ENCODE measurements at places on chromosomes 5 and 9. TPM values are rescaled to one million over a fixed set of nuclear protein-coding genes. Genes with fewer than 3 reads are reported as not detected.

- H3K4me3 ChIP-seq, result no peak overlapping the region
- H3K27me3 ChIP-seq, result peaks cover 3% of the 10 kb centered on the region
- H3K36me3 ChIP-seq, result no peaks in the 10 kb centered on the region
These were observed 186.6 kb upstream of the ADAMTS16 start for GRCh38 chr5:4953576-4953975.

FCN2 gene
- not detected for total RNA-seq

GRCh38 chr9:116358251-116358650 is 204.7 kb downstream of the PAPPA start:
- no peaks in the 10 kb centered on the region for H3K4me1 ChIP-seq
- DNase-seq, result no peak
- H3K27ac ChIP-seq, result no peak overlapping the region
- no peak overlapping the region for H3K4me3 ChIP-seq

SH3RF2 gene
- 1.0 TPM for total RNA-seq

- H3K27me3 ChIP-seq, result no peaks in the 10 kb centered on the region
- no peak for DNase-seq
- H3K27ac ChIP-seq, result no peak overlapping the region
- H3K36me3 ChIP-seq, result no peaks in the 10 kb centered on the region
These were observed 116.0 kb downstream of the UNC13B start for GRCh38 chr9:35277628-35278359.

TAF11L5 gene
- not detected for total RNA-seq

DNA sequence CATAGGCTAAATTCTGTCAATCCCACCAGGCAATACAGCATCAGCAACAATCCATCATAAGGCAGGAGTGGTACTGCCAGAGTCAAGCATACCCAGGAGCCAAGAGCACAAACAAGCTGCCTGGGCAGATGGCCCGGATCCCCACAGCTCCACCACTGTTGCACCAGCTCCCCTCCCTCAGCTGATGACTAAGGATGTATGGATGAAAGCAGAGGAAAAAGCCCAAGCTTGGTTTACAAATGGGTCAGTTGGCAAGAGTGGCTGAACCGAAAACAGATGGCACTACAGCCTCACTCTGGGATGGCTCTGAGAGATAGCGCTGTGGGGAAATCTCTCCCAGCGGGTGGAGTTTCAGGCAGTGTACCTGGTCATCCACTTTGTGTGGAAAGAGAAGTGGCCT is 29.4 kb downstream of the DROSHA start:
- H3K4me1 ChIP-seq, result no peaks in the 10 kb centered on the region
- peaks cover 28% of the 10 kb centered on the region for H3K36me3 ChIP-seq
- H3K27ac ChIP-seq, result no peak overlapping the region

DNA sequence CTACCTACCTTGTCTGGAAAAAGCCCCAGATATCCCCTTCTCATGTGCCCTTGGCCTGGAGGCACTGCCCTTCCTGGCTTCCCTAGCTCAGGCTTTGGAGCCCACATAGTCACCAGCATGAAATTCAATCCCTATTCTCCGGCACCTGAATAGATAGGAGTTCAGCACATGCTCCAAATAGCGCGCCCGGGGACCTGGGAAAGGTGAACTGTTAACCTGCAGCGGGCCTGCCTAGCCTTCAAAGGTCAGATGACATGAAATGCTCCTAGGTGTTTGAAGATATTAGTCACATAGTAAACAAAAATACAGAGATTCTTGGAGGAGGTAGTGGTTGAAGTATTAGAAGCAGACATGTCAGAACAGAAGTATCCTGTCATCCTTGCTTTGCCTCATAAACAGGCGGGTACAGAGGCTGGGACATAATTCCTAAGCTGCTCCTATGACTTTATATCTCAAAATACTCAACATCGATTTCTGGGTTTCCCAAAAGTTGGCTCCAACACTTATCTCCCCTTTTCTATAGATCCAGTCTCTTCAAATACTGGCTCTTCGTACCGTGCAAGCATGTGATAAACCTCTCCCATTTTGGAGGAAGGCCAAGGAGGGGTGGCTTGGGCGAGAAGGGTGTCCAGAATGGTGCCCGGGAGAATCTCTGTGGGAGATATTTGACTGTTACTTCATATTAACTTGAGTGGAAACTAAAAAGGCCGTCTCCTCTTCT is 88.0 kb upstream of the ANKH start:
- H3K4me1 ChIP-seq, result peaks cover 15% of the 10 kb centered on the region
- H3K36me3 ChIP-seq, result no peaks in the 10 kb centered on the region
- DNase-seq, result no peak
- no peaks in the 10 kb centered on the region for H3K27me3 ChIP-seq
- H3K4me3 ChIP-seq, result no peak overlapping the region

QSOX2 gene
- 28.0 TPM for total RNA-seq

- no peaks in the 10 kb centered on the region for H3K36me3 ChIP-seq
- no peak overlapping the region for H3K27ac ChIP-seq
- no peaks in the 10 kb centered on the region for H3K27me3 ChIP-seq
- no peak overlapping the region for H3K4me3 ChIP-seq
- peaks cover 18% of the 10 kb centered on the region for H3K4me1 ChIP-seq
These were observed 16.6 kb downstream of the ATOX1 start for GRCh38 chr5:151741678-151742423.

SGCD gene
- 0.33 TPM for total RNA-seq

THBS4 gene
- total RNA-seq, result 6.9 TPM

GRCh38 chr5:104540448-104540847 is 977.9 kb upstream of the NUDT12 start:
- H3K4me1 ChIP-seq, result no peaks in the 10 kb centered on the region
- H3K27ac ChIP-seq, result no peak overlapping the region
- no peaks in the 10 kb centered on the region for H3K27me3 ChIP-seq
- H3K4me3 ChIP-seq, result no peak overlapping the region
- no peaks in the 10 kb centered on the region for H3K36me3 ChIP-seq

MOB3B gene
- 21.8 TPM for total RNA-seq

DNA sequence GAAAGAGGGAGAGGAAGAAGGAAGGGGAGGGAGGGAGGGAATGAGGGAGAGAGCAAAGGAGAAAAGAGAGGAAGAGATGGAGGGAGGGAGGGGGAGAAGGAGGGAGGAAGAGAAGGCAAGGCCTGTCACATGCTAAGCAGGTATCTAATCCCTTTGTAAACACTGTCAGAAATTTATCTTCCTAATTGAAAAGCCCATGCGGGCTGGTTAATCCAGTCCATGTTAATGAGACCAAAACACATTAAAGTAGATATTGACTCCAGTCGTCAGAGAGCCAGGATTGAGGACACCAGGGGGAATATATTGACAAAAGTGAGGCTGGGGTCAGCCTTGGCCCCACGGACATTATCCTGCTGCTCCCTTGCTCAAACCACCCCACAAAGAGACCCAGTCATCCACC is 37.4 kb upstream of the ALDH1B1 start:
- H3K4me3 ChIP-seq, result no peak overlapping the region
- peaks cover 24% of the 10 kb centered on the region for H3K4me1 ChIP-seq
- H3K36me3 ChIP-seq, result no peaks in the 10 kb centered on the region

DNA sequence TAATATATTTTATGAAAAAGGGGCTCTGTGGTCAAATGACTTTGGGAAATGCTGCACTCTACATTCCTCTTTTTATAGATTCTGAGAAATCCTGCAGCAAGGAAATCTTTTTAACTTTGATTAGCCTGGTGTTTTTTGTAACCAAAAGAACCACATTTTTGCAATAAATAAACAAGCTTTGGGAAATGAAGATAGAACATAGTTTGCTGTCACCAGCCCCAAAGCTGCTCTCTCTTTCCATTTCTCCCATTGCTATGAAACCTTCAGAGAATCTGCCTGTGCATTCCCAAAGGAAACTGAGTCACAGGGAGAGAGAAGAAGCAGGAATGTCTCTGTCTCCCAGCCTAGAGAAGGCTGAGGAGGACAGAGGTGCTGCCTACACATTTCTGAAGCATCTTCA is 59.0 kb downstream of the COL15A1 start:
- H3K27ac ChIP-seq, result no peak overlapping the region
- peaks cover 4% of the 10 kb centered on the region for H3K27me3 ChIP-seq
- H3K4me3 ChIP-seq, result no peak overlapping the region
- DNase-seq, result no peak
- H3K36me3 ChIP-seq, result no peaks in the 10 kb centered on the region

DNA sequence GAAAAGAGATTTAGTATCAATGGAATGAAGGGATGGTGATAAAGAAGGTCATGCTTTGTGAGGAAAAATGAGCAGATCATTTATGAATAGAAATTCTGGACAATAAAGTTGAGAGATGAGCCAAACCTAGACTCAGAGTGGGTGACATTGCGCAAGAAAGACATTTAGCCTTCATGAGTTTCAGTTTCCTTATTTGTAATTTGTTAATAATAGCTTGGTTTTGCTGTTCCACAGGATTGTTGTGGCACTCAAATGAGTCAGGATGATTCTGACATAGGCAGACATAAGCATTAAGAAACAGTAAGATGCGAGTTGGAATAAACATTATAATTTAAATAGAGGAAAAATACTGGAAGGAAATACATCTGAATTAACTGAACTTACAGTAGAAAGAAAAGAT is 34.8 kb downstream of the ITGA2 start:
- no peaks in the 10 kb centered on the region for H3K36me3 ChIP-seq
- no peak for DNase-seq
- H3K27ac ChIP-seq, result no peak overlapping the region
- no peaks in the 10 kb centered on the region for H3K4me1 ChIP-seq

GRCh38 chr5:39148983-39149534 is 70.3 kb downstream of the FYB1 start:
- no peak overlapping the region for H3K4me3 ChIP-seq
- no peak for DNase-seq
- no peak overlapping the region for H3K27ac ChIP-seq
- H3K27me3 ChIP-seq, result no peaks in the 10 kb centered on the region
- H3K36me3 ChIP-seq, result no peaks in the 10 kb centered on the region

LCN1 gene
- not detected for total RNA-seq

DNA sequence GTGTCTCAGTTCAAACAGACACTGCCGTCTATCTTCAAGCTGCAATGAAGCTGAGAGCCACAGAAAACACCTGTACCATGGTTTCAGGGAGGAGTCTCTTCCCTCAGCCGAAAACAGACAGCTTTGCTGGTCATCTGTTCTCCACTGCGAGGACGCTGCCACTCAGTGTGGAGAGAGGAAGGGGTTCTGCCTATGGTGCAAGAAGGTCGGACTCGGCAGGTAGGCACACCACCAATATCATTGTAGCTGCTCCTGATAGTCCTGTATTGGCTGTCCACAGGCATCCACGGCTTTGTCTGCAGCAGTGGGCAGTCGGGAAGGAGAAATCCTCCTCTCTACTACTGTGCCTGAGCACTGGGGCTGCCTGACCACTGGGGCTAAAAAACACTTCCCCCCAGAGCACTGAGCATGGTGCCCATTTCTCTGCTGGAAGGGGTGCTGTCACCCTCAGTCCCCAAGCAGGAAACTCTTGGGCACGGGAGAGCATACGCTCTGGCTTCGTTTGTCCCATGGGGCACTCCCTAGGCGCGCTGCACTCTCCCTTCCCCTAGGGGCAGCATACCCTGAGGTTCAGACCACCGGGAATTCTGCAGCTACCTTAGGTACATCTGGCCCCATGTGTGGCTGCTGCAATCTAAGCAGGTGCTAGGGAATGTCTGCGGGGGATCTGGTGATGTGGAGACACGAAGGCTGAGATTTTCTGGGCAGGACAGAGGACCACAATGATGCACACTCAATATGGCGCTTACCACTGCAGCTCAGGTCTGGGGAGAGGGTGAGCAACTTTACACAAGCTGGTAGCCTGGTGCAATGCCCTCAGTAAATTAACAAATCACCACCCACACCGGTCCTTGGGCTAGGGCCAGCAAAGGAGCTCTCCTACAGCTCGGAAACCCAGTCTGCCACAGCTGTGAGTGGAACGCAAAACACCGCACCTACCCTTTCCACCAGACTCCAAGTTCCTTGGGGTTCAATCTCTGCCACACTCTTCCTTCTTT is 880.9 kb upstream of the SEMA6A start:
- no peak overlapping the region for H3K4me3 ChIP-seq
- no peaks in the 10 kb centered on the region for H3K27me3 ChIP-seq
- DNase-seq, result no peak
- no peaks in the 10 kb centered on the region for H3K36me3 ChIP-seq
- no peaks in the 10 kb centered on the region for H3K4me1 ChIP-seq
- no peak overlapping the region for H3K27ac ChIP-seq

- DNase-seq, result no peak
- no peaks in the 10 kb centered on the region for H3K36me3 ChIP-seq
- H3K27me3 ChIP-seq, result no peaks in the 10 kb centered on the region
- no peak overlapping the region for H3K27ac ChIP-seq
- peaks cover 20% of the 10 kb centered on the region for H3K4me1 ChIP-seq
These were observed 52.3 kb upstream of the ZSWIM6 start for GRCh38 chr5:61279725-61280124.

DNA sequence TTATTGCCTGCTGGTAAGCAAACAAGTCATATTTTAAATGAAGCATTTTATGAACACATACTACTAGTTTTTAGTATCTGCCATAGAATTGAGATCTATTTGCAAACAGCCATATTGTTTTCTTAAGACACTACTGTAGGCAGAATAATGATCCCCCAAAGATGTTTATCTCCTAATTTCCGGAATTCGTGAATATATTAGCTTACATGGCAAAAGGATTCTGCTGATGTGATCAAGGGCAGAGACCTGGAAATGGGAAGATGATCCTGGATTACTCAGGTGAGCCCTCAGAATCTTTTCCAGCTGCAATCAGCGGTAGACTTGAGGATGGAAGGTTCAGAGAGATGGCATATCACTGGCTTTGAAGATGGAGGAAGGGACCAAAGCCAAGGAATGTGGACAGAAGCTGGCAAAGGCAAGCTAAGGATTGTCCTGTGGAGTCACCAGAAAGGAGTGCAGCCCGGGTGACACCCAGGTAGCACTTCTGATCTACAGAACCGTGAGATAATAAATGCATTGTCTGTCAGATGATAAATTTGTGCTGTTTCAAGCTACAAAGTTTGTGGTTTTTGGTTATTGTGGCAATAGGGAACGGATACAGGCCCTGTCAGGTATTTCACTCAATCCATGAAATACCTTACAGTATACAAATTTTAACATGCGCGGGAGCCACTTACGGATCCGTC is 1.0 kb upstream of the ERCC6L2 start:
- peaks cover 12% of the 10 kb centered on the region for H3K4me1 ChIP-seq
- peaks cover 30% of the 10 kb centered on the region for H3K36me3 ChIP-seq

DNA sequence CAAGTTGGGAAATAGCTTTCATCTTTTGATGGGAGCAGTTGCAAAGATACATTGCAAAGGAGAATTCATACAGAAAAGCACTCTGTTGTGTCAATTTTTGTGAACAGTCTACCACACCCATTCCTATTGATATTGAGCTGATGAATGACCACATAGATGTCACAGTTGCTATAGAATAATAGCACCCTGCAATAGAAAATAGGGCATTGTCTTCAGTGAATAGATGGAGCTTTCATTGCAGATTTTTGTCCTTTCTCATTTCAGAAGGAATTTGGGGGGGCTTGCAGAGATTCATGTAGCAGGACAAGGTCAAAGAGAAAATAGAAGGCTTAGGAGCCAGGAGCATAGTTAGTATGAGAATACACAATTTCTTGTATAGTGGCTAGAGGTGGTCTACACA is 237.9 kb downstream of the TMEM38B start:
- no peak for DNase-seq
- H3K4me1 ChIP-seq, result peaks cover 14% of the 10 kb centered on the region
- H3K27ac ChIP-seq, result no peak overlapping the region
- H3K27me3 ChIP-seq, result no peaks in the 10 kb centered on the region
- peaks cover 17% of the 10 kb centered on the region for H3K36me3 ChIP-seq
